CD14-positive monocyte (primary cell): ENCODE measurements at places on chromosomes 16 and 17.

- DNase-seq = peak; percentile 70
These were observed at the start of the genes CXCL16 and ZMYND15 for GRCh38 chr17:4739122-4740024. Gene CXCL16 (minus strand): TSS chr17:4739928. CDS start chr17:4739339, 589 bp downstream. Gene ZMYND15 (plus strand): TSS chr17:4739833. CDS start chr17:4740549, 716 bp downstream.

GRCh38 chr17:9517396-9517795, 58.2 kb downstream of the STX8 start:
- DNase-seq = no peak

- DNase-seq = no peak
These were observed 15.3 kb upstream of the TXNDC11 start for GRCh38 chr16:11757671-11758545.

DNA sequence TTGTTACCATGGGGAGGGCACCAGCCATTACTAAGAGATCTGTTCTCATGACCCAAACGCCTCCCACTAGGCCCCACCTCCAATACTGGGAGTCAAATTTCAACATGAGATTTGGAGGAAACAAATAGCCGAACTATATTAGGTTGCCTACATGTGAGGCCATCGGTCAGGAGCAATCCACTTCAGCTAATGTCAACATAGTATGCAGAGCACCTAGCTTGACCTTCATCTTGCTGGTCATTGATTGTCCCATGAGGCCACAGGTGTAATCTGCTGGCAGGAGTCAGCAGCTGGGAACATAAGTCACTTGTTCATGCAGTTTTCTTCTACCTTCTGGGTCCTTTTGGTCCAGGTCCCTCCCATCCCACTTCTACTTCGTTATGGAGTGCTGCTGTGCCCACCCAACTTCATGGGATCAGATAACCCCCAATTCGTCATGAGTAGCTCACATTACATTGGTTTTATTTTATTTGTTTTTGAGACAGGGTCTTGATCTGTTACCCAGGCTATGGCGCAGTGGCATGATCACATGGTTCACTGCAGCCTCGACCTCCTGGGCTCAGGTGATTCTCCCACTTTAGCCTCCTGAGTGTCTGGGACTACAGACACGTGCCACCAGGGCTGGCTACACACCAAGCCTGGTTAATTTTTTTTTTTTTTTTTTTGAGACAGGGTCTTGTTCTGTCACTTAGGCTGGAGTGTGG, 5.9 kb upstream of the KPNA2 start:
- DNase-seq = no peak

- DNase-seq = no peak
These were observed 147.3 kb downstream of the AATF start for GRCh38 chr17:37096071-37096470.

DNA sequence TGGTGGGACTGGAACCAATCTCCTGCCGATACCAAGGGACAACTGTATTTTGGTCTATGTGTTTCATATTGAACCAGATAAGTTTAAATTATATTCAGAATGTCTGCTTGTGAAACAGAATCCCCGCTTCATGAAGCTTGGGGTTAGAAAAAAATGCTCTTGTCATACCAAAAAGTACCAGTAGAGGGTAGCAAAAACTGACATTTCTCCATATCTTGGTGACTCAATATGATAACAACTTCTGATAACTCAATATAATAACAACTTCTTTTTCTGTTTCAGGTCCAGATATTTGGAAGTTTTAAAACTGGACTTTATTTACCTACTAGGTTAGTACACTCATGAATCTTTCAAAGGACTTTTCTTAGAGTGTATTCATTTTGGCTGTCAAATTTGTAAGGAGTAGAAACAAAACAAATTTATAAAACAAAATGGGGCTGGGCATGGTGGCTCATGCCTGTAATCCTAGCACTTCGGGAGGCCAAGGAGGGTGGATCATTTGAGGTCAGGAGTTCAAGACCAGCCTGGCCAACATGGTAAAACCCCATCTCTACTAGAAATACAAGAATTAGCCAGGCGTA, 52.3 kb upstream of the ADCY7 start:
- DNase-seq = peak; percentile 39

DNA sequence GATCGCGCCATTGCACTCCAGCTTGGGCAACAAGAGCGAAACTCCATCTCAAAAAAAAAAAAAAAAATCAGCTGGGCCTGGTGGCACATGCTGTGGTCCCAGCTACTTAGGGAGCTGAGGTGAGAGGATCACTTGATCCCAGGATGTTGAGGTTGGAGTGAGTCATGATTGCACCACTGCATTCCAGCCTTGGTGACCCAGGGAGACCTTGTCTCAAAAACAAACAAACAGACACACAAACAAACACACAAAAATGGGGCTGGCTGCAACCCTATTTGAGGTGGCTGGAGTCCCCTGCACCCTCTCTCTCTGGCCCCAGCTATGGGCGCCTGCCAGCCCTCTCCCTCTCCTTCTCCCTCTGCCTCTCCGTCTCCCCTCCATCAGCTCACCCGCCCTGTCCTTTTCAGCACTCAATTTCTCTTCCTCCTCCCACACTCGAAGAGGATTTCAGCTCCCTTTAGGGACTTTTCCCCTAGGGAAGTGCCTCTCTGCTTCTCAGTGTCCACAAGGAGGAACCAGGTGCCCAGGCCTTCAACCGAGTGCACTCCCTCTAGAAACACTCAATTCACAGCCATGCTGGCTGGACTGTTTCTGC, 17.5 kb upstream of the TFAP4 start:
- DNase-seq = no peak

DNA sequence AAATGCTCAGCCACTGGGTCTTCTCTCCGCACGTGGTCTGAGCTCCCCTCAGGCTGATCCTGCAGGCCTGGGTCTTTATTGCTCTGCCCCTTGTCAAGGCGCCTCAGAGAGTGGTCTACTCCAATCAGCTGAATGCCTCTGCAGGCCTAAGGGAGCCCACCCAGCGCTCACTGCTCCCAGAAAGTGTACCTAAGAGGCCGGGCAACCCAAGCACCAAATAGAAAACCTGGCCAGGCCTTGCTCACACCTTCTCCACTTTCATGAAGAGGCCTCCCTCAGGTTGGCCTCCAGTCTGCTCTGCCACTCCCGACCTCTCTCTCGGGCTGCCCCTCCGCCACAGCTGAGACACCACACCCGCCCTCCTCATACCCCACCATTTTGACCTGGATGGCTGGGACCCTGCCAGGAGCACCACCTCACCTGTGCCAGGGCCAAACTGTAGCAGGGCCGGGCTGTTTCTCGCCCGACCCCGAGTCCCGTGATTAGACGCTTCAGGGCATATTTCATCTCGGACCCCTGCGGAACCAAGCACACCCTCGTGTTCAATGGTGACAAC, 665 bp downstream of the MYBBP1A start:
- no peak for DNase-seq

DNA sequence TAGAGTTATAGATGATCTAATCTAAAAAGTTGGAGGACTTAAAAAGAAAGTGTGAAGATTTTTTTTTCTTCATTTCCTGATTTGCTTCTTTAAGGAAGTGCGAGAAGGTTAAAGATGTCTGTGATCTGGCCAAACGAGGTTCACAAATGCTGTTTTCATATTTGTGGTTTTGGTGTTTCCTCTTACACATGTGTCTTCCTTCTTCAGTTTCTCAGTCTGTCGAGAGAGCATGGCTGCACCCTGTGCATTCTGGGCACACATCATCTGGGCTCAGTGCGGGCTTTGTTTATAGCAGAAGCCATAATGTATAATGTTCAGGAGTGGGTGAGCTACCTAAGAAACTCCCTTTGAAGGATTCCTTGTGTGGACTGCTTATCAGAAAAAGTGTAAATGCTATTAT, 260.4 kb upstream of the TBX2 start:
- DNase-seq = peak; percentile 80

- no peak for DNase-seq
These were observed 20.5 kb downstream of the ZNF207 start for GRCh38 chr17:32370426-32370825.

- no peak for DNase-seq
These were observed 1.3 kb upstream of the LRRC37A3 start for GRCh38 chr17:64920419-64921172.

- DNase-seq = peak; percentile 79
These were observed 46.3 kb downstream of the ZNF652 start for GRCh38 chr17:49315551-49316257.

DNA sequence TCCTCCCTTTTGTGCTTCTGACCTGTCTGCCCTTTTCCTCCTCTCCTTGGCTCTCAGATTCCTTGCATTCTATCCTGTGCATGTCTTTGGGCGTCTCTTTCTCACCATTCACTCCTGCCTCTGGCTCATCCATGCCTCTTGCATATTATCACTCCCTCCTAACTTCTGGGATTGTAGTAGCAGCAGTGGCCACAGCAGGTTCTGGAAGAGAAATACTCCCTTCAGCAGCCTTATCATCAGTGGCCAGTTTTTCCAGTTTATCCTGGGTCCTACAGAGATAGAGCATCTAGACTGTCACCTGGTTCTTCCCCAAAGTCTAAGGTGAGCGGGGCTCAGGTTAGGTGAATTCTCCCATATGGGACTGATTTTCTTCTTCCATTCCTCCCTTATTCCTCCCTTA, 354.0 kb upstream of the CCL2 start:
- no peak for DNase-seq

DNA sequence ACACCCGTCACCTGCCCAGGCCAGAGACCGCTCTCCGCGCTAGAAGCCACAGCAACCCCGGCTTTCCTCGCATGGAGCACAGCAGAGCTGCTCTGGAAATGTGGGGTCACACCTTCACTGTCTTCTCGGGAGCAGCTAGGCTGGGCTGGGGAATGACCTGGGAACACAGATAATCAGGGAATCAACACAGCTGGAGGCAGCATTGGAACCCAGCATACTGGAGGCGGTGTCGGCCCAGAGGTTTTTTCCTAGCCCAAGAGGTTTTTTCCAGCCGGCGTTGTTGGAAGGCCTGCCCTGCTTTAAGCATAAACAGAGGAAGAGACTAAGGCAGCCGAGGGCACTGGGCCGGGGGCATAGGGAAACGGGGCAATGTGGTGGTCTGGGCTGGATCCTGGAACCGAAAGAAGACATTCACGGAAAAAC, 791 bp upstream of the PLD6 start:
- no peak for DNase-seq

GRCh38 chr16:27724482-27725235, 174.7 kb downstream of the KATNIP start:
- no peak for DNase-seq

- no peak for DNase-seq
These were observed 6.1 kb downstream of the TVP23A start for GRCh38 chr16:10812312-10813098.

DNA sequence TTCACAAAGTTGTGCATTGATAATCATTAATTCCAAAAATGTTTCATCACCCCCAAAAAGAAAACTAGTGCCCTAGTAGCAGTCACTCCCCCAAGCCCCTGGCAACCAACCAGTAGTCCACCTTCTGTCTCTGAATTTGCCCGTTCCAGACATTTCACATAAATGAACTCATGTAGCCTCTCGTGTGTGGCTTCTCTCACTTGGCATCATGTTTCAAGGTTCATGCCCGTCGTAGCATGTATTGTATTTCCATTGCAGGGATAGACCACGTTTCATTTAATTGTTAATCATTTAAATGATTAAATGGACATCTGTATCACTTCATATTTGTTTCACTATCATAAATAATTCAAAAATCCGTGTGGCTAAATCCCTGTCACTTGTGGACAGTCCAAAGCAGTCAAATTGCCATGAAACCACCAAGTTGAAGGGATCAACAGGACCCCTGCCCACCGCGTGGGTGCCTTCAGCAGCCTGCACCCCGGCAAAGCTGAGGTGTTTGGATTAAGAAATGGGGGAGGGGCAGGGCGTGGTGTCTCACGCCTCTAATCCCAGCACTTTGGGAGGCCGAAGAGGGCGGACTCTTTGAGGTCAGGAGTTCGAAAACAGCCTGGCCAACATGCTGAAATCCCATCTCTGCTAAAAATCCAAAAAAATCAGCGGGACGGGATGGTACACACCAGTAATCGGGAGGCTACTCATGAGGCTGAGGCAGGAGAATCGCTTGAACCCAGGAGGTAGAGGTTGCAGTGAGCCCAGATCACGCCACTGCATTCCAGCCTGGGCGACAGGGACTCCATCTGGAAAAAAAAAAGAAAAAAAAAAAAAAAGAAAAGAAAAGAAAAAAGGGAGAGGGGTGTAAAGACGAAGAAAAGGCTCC, 8.7 kb upstream of the FLYWCH2 start:
- no peak for DNase-seq

DNA sequence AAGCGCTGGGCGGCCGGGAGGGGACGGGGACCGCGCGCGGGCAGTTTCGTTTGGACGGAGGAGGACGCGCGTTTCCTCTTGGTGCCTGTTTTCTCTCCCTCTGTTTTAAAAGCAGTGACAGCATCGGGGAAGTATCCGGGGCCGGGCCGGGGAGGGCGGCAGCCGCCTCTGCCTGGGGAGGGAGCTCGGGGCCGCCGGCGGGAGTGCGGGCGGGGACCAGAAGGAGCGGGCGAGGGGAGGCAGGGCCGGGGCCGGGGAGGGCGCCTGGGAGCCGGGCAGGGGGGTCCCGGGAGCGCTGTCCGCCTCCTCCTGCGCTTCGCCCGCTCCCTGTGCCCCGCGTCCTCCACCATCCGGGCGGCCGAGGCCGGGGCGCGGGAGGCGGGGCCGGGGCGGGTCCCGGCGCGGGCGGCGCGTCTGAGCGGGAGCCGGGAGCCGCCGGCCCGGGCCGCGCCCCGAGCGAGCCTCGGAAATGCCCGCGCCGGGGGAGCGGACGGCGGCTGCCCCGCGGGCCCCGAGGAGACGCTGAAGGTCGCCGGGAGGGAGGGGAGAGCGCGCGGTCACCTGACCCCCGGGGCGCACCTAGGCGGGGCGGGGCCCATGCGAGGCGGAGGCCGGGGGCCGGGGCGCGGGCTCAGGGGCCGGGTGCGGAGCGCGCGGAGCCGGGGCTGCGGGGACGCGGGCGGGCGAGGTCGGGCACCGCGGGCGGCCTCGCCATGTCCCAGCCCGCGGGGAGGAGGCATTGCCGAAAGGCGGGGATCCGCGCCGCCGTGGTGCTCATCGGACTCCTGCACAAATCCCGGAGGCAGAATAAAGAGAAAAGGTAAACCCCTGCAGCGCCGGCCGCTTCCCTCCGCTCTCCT, 57.3 kb downstream of the RAP1GAP2 start:
- DNase-seq = peak; percentile 36

DNA sequence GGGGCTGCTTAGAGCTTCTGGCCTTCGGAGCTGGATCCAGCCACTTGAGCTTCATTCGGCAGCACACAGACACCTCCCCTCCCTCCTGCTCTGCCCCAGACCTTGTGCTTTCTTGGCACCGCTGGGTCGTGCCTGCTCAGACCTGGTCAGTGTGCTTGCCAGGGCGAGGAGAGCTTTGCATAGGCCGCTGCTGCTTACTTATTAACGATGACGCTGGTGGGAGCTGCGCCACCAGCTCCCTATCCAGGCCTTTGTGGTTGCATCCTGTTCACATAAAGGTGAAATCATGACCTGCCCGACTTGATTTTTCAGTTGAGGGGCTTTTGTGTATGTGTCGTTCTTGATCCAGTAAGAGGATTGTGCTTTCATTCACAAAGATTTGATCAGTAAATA, 101.1 kb downstream of the MSI2 start:
- DNase-seq = no peak

DNA sequence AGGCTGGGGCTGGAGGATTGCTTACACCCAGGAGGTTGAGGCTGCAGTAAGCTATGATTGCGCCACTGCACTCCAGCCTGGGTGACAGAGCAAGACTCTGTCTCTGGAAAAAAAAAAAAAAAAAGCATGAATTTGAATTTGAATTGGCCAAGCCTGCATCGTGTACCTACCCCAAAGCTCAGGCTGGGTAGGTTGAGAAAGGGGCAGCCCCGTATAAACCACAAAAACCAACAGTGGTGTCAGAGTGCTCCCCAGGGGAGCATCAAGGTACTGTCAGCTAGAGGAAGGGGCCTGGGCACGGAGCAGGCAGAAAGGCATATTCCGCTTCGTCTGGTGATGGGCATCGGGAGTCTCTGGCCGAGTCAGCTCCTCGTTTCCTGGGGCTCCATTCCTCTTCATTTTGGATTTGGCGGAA, 40.9 kb downstream of the RAP1GAP2 start:
- DNase-seq = no peak
